ENCODE measurements at places on chromosomes 7 and 10. TPM values are rescaled to one million over a fixed set of nuclear protein-coding genes. Genes with fewer than 3 reads are reported as not detected.

The AGBL3 gene
- 0.56 TPM for total RNA-seq

The LIPK gene
- 1.4 TPM for total RNA-seq

The TFEC gene
- total RNA-seq, result not detected

The LRRC18 gene
- total RNA-seq, result not detected

The NPY gene
- not detected for total RNA-seq

The HPS1 gene
- 25.9 TPM for total RNA-seq

The INMT gene
- total RNA-seq, result 0.28 TPM

The GJC3 gene
- not detected for total RNA-seq

The HDAC9 gene
- total RNA-seq, result 1.9 TPM

The NOS3 gene
- total RNA-seq, result 0.51 TPM

The AGR3 gene
- not detected for total RNA-seq

The C10orf62 gene
- total RNA-seq, result not detected

The ARPC1B gene
- total RNA-seq, result 250 TPM

Measured in airway epithelial cell (primary cell).